Activated naive CD4-positive, alpha-beta T cell treated with anti-CD3 and anti-CD28 coated beads, Interleukin-2, amount 50 U/mL, for 72 hours (primary cell): ENCODE measurements at places on chromosomes 1 and 21. TPM values are rescaled to one million over a fixed set of nuclear protein-coding genes. Genes with fewer than 3 reads are reported as not detected.

GRCh38 chr1:4752059-4752458 is 97.7 kb downstream of the AJAP1 start:
- no peak for DNase-seq

DNA sequence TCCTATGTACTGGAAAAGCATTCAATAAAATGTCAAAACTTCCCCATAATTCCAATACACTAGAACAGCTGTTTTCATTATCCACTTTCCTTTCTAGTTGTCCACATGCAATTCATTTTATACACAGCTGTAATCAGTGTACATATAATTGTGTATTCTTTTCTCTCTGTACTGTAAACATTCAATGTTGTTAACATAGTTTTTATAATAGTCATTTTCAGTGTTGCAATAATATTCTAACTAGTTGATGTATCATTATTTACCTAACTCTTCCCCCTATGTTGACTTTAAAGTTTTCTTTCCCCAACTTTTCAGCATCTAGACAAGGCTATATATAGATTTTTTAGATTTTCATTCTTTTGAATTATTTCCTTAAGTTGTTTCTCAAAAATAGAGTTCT is 44.4 kb downstream of the DIPK1A start:
- DNase-seq, result no peak

The PLA2G2F gene
- not detected for total RNA-seq

- no peak for DNase-seq
These were observed 8.1 kb upstream of the PLA2G5 start for GRCh38 chr1:20061866-20062265.

- no peak for DNase-seq
These were observed 186.0 kb downstream of the DUSP10 start for GRCh38 chr1:221555689-221556433.
